GM13976 (cell line): ENCODE measurements at places on chromosomes 11 and 22.
A peak's percentile ranks its signal among the peaks of the same experiment; 100 is the strongest.

DNA sequence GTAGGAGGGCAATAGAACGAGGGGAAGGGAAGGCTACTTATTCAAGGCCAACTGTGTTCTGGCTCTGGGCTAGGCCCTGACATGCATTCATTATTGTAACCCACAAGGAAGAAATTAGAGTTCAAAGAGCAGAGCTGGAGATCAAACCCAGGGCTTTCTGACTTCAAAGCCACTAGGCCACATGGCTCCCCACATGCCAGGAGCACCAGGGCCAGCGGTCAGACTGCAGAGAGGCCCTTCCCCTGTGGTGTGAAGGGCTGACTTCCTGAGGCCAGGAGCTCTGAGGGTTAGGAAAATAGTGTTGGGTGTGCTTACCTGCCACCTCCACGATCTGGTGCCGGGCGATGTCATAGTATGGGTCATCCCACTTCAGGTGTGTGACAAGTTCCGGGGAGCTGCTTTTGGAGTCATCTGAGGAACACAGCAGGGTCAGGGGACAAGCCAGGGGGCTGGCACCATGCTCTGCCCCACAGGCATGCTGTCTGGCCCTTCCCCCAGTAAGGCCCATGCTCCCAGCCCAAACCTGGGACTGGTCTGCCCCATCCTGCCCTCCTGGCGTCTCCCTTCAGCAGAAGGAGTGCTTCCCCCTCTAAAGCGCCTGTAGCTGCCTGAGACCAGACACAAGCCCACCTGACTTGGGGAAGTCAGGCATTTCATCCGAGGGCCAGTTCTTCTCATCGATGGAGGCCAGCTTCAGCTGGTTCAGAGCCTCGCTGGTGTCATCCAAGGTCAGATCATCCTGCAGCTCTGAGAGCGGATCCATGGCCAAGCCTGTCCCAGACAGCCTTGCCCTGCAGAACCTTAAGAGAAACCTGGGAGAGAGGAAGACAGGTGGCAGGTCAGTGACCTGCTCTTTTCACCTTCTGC is 4.8 kb downstream of the ARHGAP1 start:
- DNase-seq, result no peak

DNA sequence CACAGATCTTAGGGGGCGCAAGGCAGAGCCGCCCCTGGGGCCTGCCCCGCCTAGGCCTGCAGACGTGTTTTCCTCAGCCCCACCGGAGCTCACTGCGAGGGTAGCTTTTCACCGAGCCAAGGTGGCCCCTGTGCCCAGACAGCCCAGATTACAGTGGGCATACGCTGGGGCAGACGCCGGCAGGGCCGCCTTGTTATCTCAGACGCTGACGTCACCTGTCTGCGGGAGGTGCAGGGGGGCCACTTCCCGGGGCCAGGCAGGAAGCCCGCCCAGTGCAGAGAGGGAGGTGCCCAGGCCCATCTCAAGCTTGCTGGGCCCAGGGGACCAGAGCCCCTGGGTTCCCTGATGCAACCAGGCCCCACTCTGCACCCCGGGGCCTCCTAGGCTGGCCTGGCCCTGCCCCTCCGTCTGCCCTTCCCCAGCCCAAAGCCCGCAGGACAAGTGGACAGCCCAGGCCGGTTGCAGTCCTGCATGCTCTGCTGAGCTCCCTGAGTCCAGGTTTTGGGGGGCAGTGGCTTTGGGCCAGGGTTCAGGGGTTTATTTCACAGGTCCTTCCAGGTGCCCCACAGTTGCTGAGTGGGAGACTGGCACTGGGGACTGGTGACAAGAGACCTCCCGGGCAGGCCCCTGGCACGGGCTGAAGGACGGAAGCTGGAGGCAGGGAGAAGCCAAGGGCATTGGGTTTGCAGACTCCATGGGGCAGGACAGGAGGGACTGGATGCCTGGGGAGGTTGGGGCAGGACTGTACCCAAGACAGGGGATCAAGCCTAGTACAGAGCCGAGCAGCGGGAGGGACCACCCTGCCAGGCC is 38.6 kb downstream of the IGF2 start:
- DNase-seq, result no peak

DNA sequence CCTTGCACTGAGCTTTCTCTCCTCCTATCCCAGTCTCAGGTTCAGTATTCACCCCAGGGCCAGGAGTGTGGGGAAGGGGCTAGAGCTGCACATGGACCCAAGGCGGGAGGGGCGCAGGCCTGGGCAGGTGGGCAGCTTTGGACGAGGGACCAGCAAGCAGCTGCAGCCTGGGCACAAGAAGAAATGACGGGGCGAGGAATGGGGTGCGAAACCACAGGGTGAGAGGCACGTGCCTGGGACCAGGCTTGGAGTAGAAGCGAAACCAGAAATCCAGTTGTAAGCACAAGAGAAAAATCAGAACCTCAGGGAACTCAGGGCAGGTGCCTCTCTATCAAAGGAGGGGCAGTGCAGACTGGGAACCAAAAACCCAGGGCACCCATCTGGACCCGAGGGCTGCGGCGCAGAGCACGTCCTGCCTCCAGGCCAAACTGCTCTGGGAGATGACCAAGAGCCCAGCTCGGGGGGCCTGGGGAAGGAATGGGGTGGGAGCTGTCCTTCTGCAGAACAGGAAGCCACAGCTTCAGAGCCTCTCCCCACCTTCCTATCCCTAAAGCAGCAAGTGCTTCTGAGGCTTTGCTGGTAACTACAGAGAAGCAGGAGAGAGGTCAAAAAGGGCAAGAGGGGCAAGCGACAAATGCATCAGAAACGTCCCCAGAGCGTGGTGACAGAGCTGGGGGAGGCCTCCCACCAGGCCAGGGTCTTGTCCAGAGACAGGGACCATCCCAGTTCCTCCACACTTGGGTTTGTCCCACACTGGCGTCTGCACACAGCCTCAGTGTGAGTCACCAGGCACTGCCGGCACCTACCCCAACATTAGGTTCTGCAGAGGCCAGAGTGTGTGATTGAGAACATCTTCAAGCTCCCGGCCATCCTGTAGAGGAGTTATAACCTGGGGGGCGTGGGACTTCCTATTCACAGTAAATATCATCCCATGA is 18.3 kb upstream of the TMPRSS4 start:
- DNase-seq, result no peak

- peak; percentile 6 for DNase-seq
Observed at GRCh38 chr11:91299980-91300379, 924.6 kb upstream of the FAT3 start.

DNA sequence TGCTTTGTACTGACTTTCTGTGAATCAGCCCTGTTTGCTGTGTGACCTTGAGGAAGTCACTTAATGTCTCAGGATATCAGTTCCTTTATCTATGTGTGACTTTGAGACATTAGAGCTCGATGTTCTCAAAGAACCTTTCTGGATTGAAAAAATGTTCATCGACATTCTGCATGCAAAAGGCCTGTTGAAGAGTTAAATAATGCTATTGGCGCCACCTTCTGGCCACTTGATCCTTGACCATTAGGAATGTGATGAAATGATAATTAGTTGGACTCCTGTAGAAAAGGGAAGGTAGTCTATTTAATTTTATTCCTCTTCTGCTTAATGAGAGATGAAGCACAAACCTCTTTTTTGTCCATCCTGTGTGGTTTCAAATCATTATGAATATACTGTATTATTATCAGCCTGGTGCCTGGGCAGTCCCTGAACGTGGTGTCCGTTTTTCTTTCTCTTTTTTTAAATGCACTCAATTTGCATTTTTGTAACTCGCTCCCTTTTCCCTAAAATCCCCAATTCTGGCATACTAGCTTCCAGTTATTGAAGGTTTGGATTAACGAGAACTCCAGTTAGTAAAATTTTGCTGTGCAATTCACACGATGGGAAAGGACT is 20.7 kb downstream of the ELF5 start:
- peak; percentile 66 for DNase-seq

- DNase-seq, result no peak
Observed at GRCh38 chr11:57727185-57727584, 14.1 kb upstream of the SELENOH start.

- no peak for DNase-seq
Observed at GRCh38 chr11:103433386-103434072, 324.3 kb downstream of the DYNC2H1 start.
